ENCODE measurements at places on chromosomes 2 and 18. TPM values are rescaled to one million over a fixed set of nuclear protein-coding genes. Genes with fewer than 3 reads are reported as not detected.

The FOXD4L1 gene
- total RNA-seq = 0.15 TPM

The KIAA2012 gene
- 0.62 TPM for total RNA-seq

GRCh38 chr2:126656431-126657147 is 631 bp downstream of the GYPC start:
- peak; percentile 88 for DNase-seq

DNA sequence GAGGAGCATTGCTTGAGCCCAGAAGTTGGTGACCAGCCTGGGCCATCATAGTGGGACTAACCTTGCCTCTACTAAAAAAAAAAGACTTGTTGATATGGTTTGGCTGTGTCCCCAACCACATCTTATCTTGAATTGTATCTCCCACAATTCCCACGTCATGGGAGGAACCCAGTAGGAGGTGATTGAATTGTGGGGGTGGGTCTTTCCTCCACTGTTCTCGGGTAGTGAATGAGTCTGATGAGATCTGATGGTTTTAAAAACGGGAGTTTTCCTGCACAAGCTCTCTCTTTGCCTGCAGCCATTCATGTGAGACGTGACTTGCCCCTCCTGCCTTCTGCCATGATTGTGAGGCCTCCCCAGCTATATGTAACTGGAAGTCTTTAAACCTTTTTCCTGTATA is 47.0 kb downstream of the PROC start:
- no peak for DNase-seq

GRCh38 chr18:71583252-71583651 is 960.9 kb downstream of the CBLN2 start:
- DNase-seq = no peak

- no peak for DNase-seq
Observed at GRCh38 chr2:15561574-15562344, 625 bp upstream of the NBAS start.

DNA sequence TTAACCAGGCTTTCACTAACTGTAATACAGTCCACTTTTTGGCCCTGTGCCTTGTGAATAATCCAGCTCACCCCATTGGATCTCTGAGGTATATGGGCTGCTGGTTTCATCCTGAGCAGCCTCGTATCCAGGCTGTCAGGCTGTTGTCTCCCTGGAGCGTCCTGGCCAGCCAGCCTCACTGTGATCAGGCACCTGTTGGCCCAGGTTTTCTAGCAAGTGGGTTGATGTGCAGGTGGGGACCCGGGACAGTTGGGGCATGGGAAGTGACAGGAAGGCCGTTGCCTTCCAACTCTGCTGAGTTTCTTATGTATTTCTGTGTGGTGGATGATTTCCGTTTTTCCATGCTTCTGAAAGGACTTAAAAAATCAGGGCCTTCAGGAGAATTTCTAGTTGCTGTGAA is 132.4 kb downstream of the ACOXL start:
- DNase-seq = no peak
